ENCODE measurements at places on chromosomes 11 and 22.

- no peak for DNase-seq
Measured at GRCh38 chr11:95716266-95716665, 73.3 kb downstream of the FAM76B start.

DNA sequence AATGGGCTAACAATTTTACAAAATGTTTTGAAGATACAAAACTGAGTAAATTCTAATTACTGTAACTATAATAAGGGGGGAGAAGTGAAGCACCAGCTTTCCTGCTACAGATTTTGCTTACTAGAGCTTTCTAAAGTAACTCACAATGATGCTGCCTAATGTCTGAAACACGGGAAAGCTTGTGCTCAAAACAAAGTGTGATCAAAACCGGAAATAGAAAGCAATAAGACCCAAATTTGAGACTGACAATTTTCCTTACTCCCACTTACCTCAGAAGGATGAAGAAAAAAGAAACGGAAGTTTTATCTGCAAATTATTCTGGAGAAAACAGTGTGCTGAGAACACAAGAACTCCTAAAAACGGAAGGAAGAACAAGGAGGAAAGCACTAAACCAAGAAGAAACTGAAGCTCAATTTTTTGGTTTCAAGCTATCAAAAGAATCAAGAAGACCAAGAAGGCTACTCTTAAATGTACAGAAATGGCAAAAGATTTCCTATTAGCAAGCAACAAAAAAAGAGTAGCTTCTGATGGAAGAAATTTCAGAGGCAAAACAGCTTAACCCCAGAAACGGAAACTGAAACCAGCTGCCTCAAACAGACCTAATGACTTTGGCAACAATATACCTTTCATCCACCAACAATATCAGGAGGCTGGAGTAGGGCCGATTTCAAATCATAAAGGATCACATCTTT, 33.4 kb downstream of the AMBRA1 start:
- DNase-seq, result peak; percentile 35

- no peak for DNase-seq
Measured at GRCh38 chr11:92227230-92227814, 2.7 kb downstream of the FAT3 start.

DNA sequence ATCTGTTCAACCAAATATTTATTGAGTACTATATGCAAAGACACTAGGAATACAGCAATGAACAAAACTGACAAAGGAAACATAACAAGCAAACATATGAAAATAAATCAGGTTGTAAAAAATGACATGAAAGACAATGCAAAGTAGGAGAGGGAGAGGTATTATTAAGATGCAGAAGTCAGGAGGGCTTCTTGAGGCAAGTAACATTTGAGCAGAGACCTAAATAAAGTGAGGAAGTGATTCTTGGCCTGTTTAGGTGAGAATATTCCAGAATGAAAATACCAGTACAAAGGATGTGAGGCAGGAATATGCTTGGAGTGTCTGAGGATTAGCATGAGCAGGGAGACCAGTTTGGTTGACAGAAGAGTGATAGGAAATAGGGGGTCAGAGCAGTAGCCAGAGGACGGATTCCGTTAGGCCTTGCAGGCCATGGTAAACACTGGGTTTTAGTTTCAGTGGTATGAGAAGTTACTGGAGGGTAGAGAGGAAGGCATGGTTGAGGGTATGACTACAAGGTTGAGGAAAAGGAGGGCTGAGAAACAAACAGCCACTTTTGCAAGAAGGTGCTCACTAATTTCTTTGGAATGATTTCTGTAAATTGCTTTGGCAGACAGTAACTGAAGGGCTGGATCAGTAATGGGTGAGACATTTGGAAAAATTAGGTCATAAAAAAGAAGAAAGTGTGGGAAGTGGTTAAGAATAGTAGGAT, 191.9 kb downstream of the SWAP70 start:
- DNase-seq, result no peak

DNA sequence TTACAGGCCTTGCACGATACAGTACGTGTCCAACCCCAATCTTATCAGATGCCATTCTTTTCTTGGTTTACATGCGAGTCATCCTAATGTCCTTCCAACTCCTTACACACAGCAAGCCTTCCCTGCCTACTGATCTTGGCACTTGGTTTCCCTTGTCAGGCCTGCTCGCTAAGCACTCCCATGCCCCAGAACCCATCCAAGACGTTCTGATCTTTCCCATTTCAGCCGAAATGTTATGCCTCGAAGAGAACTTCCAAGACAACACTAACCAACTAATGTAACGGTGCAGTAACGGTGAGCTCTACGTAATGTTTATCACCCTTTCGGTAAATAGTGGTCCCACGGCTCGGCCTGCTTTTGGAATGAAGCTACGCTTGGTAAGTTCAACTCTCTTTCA, 521 bp downstream of the PES1 start:
- no peak for DNase-seq

DNA sequence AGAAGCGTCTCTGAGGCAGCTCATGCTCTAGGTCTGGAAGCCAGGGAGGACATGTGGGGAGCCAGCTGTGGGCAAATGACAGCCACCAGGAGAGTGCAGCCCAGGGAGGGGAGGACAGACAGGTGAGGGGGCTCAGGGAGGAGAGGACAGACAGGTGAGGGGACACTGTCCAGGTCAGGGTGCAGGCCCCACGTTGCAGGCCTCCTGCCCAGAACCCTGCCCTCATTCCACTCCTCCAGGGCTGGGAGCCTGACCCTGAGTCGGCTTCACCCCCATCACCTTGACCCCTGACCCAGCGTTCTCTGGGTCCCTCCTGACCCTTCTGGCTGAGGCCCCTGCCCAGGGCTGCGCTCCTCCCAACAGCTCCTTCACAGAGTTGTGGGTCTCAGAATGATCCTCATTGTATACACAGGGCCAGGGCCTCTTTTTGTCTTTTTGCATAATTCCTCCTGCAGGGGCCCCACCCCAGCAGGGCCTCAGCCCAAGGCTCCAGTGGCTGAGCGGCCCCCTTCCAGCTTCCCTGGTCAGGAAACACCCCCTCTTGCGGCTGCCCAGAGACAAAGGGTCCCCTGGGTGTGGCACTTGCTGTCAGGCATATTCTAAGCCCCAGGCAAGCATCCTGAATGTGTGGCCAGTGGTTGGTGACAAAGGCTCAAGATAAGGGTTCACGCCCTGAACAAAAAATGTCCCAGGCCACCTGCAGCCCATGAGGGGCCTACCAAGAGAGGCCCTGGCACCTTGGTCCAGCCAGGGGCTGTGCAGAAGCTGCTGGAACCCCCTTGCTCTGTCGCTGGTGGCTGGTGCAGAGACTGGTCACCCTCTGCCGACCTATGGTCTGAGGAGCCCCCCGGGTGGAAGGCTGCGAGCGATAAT, 853.0 kb downstream of the BRD1 start:
- DNase-seq, result no peak

GRCh38 chr11:1359556-1359955, 30.2 kb upstream of the BRSK2 start:
- no peak for DNase-seq

GRCh38 chr11:96173906-96174305, 169.1 kb downstream of the MAML2 start:
- no peak for DNase-seq

DNA sequence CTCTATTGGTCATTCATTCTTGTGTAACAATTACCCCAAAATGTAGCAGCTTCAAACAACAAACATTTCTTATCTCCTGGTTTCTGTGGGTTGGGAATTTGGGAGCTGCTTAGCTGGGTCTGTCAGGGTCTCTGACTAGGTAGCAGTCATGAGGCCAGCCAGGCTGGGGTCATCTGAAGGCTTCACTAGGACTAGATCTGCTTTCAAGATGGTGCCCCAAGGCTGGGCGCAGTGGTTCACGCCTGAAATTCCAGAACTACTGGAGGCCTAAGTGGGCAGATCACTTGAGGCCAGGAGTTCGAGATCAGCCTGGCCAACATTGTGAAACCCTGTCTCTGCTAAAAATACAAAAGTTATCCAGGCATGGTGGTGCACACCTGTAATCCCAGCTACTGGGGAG, 13.1 kb upstream of the SPDYC start:
- no peak for DNase-seq

- peak; percentile 89 for DNase-seq
Measured at GRCh38 chr11:71080239-71081097, 171.9 kb downstream of the SHANK2 start.

DNA sequence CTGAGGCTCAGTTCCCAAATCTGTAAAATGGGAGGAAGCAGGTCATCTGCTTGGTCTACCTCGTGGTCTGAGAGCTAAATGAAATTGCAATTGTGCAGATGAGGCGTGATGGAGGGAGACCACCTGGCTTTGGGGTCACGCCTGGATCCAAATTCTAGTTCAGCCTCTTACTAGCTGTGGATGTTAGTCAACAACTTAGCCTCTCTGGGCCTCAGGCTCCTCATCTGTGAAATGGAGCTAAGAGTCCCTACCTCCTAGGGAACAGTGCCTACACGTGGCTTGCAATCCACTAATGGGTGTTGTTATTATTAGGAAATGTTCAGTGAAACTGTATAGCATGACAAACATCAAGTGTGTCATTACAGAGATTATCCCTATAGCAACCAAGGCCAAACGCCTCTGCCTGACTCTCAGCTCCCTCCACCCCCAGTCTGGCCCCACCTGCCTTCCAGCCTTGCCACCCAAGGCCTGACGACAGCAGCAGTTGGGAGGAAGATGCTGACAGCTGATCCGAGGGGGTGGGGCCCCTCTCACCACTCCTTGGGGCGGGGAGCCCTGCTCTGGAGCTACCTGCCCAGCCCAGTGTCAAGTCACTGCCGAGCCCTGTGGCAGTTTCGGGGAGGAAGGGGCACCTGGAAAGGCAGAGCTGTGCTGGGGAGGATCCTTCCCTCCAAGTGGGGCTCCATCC, 1.7 kb upstream of the RHOD start:
- peak; percentile 77 for DNase-seq

All from NCI-H1105 treated with DMSO at 0.1 percent for 48 hours (cell line).